NCI-H2171 (cell line): ENCODE measurements at places on chromosomes 13 and 19.
A peak's percentile ranks its signal among the peaks of the same experiment; 100 is the strongest.

DNA sequence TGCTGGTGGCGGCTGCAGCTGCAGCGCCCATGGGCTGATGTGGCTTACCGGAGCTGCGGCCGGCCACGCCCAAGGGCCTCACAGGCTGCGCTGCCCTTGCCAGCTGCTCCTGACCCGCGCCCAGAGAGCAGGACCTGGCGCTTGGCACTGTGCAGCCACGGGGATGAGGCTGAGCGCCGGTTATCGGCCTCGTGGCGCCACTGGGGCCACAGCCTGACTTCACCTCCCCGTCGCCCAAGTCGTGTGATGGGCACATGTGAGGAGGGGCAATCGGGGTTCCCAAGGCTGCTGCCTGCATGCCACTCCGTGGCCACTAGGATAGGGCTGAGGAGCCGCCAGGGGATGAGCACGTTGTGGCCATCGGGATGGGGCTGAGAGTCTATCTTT is 77.2 kb upstream of the PABPC3 start:
- DNase-seq = no peak

- DNase-seq = no peak
Observed at GRCh38 chr13:83622422-83622784, 259.9 kb downstream of the SLITRK1 start.

DNA sequence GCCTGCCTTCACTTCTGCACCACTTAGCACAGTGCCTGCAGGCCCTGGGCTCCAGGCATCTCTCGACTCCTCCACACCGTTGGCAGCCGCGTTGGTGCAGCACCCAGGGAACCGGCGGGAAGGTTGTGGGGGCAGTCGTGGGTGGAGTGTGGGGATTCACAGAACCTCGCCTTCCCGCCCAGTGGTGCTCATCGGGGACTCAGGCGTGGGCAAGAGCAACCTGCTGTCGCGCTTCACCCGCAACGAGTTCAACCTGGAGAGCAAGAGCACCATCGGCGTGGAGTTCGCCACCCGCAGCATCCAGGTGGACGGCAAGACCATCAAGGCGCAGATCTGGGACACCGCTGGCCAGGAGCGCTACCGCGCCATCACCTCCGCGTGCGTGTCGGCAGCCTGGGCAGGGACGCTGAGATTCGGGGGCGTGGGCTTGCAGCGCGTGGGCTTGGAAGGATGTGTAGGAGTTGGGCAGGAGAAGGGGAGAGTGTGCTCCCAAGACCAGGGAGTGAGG is 9.6 kb downstream of the RAB11B start:
- no peak for DNase-seq

DNA sequence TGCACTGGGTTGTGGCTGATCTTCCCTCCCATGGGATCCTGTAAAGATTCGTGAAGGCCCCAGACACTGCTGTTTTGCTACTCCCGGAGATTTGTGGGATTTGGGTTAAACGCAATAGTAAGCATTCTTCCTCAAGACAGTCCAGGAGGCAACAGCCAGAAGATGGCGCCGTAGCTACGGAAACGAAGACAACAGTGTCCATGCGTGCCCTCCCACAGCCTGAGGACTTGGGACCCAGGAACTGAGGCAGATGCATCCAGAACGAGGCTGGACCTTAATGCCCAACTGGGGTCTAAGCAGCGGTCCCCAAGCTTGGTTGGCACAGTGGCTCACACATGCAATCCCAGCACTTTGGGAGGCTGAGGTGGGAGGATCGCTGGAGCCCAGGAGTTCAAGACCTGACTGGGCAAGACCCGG is 57.6 kb upstream of the ZNF507 start:
- no peak for DNase-seq

DNA sequence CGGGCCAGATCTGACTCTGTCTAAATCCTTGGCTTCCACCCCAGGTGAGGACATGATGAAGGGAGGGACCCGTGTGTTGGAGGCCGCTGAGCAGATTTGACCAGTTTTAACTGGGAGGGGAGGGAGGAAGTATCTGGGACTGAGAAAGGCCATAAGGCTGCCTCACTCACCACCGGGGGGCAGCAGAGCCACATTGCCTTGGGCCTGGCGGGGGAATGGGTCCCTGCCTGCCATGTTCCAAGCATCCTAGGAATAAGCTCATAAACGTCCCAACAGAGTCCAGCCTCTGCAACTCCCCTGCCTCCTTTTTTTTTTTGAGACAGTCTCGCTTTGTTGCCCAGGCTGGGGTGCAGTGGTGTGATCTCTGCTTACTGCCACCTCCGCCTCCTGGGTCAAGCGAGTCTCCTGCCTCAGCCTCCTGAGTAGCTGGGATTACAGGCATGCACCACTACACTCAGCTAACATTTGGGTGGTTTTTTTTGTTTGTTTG is 15.5 kb downstream of the MAST3 start:
- DNase-seq = peak; percentile 37

DNA sequence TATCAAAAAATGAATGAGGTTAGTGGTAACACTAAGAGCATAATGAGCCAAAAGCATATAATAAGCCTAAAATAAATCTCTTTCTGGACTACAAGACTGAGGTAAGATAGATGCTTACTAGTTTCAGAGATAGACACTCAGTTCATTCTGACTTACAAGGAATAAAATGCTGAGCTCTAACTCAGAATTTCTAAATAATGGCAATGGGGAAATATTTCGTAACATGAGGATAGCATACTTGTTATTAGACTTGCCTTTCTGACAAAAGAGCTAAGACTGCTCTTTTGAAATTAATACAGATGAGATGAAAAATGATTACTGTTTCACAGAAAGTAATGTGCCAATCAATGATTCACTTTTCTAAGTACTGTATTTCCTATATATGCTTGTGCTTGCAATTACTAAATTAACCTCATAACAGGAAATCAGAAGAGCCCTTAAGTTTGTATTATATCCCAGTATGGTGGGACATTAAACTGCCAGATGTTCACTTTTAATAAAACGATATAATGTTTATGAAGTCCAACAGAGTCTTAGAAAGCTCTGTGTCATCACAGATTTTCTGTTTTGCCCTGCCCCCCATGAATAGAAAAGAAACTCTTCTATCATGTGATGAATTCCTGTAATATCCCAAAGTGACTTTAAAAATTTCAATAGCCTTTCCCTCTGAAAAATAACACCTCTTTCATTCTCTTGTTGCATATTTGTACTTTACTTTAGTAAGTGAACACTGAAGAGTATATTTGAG is 2771.0 kb upstream of the PCDH20 start:
- no peak for DNase-seq

- DNase-seq = no peak
Observed at GRCh38 chr19:15551293-15552004, 43.1 kb downstream of the CYP4F22 start.
